ENCODE measurements at places on chromosomes 2 and 18.

DNA sequence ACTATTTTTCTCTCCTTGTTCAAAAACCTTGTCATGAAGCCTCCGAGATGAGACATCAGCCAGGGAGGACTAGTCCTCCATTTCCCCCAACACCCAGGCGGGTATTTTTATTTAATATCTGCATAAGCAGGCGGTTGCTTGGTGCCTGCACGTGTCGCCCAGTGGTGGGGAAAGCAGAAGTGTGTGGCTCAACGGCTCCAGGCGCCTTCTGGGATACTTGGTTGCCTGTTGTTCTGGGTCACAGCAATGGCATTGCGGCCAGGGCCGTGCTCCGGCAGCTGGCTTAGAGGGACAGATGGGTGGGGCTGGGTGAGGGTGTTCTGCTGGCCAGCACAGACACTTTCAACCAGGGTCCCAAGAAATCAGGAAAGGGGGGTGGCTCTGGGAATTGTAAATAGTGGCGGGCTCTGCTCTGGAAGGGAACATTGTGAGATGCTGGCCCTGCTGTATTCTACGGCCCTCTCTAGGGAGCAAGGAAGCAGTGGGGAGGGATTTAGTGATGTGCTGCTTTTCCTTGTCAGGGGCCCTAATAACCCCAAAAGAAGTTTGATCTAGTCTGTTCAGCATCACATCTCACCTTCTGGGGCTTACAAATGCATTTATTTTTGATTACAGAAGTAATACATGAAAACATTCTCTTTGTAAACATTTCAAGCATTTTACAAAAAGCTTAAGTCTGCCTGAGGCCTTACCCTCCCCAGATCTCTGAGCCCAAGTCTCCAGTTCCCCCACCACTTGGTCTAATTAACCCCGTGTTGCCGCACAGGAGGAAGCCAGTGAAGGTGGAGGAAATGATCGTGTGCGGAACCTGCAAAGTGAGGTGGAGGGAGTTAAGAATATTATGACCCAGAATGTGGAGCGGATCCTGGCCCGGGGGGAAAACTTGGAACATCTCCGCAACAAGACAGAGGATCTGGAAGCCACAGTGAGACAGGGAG lies 1.1 kb downstream of the VAMP8 start:
- DNase-seq: no peak

DNA sequence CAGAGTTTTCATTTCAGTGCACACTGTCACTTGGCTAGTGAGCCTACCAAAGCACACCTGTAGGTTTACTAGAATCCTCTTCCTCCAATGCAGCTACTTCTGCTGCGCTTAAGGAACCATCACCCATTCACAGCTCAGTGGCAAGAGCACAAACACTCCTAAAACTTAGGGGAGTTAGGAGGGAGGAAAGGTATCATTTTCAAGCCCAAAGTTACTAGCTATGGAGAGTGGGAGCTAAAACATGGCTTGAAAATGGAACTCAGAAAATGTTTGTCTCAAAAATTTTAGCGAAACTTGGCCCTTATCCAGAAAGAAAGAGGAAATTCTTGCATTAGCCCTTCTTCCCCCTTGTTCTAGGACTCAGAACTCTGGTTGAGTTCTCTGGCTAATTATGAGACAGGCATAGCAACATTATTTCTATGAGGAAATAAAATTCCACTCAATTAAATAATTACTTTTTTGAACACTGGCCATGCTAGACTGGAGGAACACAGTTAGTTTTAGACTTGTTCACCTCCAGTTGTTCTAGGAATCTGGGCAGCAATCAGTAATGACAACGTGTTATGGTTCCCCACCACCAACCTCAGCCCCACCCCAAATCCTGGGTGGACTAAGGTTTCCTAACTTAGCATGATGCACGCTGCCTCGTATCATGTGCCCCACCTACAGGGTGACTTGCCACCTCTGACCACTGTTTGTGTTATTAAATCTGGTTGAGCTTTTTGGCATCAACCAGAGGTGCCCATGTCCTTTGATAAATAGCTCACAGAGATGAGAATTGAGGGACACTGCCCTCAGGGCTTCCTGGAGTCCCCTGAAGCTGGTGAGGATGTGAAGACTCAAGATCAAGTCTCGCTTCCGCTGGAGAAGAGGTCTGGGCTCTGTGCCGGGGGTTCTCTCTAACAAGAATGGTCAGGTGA lies 32.8 kb downstream of the LPIN2 start:
- DNase-seq: no peak

GRCh38 chr2:227179988-227180685 lies 15.7 kb downstream of the COL4A3 start:
- DNase-seq: no peak

GRCh38 chr2:151771599-151772358 lies 37.5 kb upstream of the NEB start:
- no peak for DNase-seq

GRCh38 chr2:35741556-35741955 lies 614.0 kb upstream of the CRIM1 start:
- no peak for DNase-seq

DNA sequence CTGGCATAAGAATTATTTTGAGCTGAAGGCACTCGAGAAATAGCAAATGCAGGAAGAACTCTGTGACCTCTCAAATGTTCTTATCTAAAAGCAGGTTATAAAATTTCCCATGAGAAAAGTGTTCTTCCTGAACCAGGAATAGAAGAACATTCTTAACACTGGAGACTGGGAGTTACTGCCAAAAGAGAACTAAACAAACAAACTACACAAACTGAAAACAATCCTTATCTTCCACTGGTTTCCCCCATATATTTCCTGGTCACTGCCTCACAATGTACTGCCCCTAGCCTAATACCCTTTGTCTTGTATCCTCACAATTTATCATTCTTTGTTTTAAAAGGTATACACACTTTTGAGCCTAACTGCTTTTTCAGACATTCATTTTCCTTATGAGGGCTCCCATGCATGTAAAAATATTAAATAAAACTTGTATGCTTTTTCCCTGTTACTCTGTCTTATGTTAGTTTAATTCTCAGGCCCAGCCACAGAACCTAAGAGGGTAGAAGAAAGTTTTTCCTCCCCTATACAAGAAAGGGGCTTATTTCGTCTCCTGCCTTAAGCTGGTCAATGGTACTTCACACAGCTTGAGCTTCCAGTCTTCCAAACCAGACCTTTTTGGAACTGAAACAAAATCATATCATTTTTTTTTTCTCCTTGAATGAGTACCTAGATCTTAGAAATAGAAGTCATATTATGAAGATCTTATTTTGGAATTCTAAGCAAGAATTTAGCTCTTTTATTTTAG lies 110.6 kb downstream of the MSTN start:
- no peak for DNase-seq

GRCh38 chr2:16617282-16618266 lies 48.1 kb downstream of the CYRIA start:
- no peak for DNase-seq

DNA sequence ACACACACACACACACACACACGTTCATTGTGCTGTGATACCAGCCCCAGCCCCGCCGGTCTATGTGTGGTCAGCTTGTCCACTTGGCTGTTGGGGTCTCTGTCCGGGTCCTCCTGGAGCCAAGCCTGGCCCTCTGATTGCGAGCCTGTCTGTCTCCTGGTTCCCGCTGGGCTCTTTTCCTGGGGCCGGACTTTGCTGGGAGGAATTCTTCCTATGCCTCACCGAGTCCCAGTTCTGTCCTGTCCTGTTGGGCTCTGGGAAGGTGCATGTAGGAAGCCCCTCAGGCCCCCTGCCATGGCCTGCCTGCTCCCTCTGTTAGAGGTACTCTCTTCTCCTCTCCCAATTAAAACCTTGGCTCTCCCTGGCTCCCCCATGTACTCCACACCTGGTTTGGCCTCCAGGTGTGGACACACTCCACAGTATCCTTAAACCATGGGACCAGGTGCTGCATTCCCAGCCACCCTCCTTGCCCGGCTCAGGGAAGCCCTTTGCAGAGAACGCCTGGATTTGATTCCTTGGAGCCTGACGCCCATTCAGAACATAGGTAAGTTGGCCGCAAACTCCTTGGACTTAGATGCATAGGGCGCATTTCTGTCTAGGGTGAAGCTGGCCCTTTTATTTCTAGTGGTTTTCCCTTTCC lies 42.3 kb downstream of the CABLES1 start:
- no peak for DNase-seq

GRCh38 chr2:157173740-157174184 lies 83.7 kb upstream of the GALNT5 start:
- no peak for DNase-seq

- DNase-seq: no peak
These were observed 261.9 kb upstream of the SIX3 start for GRCh38 chr2:44679584-44679983.

DNA sequence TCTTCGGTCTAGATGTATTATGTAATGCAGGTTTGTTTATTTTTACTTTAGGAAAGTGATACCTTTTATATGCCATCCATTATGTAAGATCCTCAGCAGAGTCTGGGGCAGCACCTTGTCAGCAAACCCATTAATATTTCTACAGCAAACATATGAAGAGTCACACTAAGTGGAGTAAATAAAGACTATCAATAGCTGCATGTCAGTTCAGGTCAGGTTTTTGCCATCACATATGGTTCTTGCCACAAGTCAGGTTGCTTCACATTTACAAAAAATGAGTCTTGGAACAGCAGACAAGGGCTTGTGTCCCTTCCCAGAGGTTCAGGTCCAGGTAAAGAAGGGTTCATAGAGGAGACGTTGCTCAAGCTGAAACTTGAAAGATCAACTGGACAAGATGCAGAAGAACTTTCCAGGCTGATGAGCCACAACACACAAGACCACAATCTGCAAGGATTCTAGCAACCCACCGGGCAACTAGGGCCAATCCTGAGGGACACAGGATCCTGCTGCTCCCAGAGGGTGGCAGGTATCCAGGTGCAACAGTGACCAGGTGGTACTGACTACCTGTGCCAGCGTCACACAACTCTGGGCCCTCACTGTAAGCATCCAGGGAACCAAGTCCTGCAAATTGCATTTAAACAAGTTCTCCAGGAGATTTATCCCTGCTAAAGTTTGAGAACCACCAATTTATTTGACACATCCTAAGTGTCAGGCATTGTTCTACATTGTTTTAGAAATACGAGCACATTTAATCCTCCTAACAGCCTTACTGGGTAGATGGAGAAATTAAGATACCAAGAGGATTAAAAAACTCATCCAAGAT lies 215.8 kb downstream of the ALPK2 start:
- no peak for DNase-seq

- DNase-seq: no peak
These were observed 6.1 kb downstream of the ARPC2 start for GRCh38 chr2:218223046-218223445.

DNA sequence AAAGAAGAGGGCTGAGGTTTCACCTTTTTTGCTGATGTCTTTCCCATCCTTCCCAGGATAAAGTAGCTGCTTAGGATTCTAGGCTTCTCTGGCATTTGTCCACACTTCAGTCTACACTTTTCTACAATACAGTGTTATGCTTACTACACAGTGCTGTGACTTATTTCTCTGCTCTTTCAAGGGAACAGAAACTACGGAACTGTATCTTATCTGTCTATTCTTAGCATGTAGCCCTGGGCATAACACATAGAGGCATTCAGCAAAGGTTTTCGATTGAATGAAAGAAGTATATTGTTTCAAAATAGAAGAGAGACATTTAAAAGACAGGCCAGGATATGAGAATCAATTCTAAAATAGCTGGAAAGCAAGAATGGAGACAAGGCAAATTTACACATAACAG lies 110.9 kb downstream of the ARHGEF33 start:
- no peak for DNase-seq

GRCh38 chr2:120794716-120795115 lies 59.0 kb downstream of the GLI2 start:
- no peak for DNase-seq

- DNase-seq: no peak
These were observed 65.4 kb downstream of the EIF2AK3 start for GRCh38 chr2:88561646-88562388.

DNA sequence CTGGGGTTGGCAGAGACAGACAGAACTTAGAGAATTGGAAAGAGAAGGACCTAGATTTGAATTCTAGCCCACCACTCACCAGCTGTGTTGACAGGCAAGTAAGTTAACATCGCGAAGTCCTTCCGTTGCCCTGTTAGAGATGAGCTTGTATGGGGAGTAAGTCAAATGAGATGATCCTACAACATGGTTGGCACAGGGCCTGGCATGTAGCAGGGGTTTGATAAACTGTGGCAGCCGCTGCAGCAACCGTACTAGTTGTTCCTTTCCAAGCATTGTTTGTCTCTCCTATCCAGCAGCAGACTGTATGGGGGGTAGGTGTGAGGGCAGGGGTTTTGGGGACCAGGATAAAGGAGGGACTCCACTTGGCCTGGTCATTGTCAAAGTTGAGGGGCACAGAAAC lies 16.0 kb downstream of the TET3 start:
- DNase-seq: no peak

GRCh38 chr2:1685957-1686783 lies 58.1 kb downstream of the PXDN start:
- no peak for DNase-seq

DNA sequence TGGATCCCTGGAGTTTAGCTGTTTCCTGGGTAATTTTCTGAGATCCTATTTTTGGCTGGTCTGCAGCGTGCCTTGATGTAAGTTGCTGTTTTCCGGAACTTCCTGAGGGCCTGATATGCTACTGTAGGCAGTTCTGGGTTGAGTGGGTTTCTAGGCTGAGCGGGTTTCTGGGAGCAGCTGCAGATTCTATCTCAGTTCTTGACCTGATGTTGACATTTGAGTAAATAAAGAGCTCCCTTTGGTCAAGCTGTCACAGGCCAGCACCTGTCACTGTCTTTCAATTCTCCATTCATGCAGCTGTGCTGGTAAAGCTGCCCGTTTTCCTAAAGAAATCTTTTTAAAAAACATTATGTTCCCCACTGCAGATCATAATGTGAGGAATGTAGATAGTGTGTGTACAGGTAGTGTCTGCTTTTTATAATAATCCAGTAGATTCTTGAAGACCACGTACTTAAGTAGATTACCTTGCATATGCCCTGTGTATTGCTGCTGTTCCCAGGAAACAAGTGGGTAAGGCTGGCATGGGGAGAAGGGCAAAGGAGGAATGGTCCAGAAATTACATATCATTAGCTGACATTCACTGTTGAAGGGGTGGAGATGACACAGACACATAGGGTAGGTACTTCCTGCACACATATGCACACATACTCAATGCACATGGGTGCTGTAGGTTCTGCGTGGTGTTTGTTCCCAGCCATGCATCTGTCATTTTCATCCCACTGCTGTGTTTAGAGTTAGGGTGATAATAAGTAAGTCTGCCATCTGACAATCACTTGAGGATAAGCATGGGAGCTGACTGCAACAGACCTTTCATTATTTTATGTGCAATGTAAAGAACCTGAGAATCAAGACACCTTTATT lies 25.9 kb downstream of the CD28 start:
- no peak for DNase-seq

GRCh38 chr2:236601316-236602202 lies 31.9 kb downstream of the ACKR3 start:
- DNase-seq: no peak

Measured in stimulated activated CD8-positive, alpha-beta memory T cell treated with anti-CD3 and anti-CD28 coated beads, Interleukin-2, amount 100 ng/mL, for 48 hours (primary cell).